ENCODE measurements at places on chromosomes 12 and 14.

- no peak for DNase-seq
Observed at GRCh38 chr14:101873076-101873825, 91.1 kb upstream of the DYNC1H1 start.

DNA sequence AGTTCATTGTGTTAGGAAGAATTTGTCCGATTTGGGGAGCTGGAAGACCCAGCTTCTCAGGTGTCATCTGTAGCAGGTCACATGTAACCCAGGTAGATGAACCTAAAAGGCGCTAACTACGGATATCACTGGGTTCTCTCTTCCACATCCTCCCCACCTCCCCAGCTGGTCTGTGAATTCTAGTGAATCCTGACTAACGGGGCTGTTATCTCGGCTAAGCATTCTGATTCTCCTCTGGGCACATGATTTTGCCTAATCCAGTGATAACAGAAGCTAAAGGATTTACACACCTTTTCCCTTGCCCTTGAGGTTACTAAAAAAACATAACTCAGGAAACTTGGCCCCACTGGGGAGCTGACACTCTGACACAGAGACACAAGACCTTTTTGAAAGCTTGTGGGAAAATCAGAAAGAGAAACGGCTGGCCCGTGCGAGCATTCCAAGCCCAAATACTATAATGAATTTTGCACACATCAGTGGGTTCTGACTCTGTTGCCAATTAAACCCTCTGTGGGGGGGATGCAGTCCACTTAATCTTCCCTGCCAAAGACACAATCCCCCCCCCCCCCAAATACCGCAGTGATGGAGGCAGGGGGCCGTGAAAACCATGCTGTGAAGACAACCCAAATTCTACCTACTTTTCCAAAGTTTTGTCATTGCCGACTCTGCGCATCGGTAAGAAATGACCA lies 81.0 kb upstream of the FZD10 start:
- DNase-seq, result no peak

GRCh38 chr14:56846970-56847930 lies 37.0 kb upstream of the OTX2 start:
- DNase-seq, result no peak

DNA sequence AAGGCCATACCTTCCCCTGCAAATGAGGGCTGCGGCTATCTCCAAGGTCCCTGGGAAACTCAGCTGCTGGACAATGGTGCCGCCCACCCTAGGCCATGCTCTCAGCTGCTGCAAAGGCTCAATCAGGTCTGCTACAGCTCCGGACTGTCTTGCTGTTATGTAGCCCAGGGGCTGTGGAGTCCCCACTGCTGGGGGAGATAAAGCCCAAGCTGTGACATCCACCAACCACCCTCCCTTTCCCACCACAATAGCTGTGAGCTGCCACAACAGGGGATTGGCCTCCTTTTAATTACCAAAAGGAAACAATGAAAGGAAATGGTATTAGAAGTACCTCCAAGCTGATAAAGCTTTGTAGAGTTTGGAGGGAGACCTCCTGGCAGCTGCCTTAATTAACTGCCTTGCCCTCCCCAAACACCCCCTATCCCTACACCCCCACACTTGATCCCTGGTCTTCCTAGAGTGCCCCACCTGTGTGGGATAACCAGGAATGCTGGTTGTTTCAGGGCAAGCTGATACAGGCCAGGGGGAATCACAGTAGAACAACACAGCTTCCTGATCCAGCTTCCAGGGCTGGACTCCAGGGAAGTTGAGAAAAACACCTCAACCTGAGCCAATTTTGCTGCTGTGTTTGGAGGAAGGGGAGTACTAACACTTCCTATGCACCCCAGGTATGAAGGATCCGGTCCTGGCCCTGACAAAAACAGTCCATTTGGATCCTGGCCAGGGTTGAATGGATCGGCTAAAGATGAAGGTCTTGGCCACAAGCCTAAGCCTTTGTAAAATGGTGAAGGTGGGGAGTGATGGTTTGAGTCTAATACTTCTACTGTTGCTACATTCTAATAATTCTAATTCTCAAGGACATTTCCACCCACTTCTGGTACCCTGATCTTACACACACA lies at the start of gene VWF:
VWF (minus strand) TSS at position 260 of the 899 bp plus-strand sequence. CDS start 1,474 bp downstream, outside the sequence.
- DNase-seq, result no peak

DNA sequence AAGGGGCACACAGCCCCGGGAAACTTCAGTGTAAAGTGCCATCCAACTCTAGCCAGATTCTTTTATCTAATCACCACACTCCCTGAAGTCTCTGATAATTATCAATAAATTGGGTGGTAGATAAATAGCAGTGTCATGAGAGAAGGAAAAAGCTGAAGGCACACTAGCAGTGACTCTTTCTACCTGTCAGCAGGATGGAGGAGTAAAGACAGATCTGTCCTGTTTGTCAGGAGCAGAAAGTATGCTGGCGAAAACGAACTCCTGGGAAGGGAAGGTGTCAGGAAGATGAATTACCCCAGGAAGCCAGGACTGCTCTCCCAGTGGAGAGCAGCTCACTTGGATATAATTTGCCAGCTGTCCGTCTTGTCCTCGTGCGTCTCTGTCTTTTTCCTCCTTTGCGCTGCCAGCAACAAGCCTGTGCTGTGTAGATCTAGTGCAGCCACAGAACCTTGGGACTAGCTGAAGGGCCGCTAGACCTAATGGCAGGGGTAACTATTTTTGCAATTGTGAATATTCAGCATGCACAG lies 981.9 kb downstream of the DIO2 start:
- DNase-seq, result no peak

DNA sequence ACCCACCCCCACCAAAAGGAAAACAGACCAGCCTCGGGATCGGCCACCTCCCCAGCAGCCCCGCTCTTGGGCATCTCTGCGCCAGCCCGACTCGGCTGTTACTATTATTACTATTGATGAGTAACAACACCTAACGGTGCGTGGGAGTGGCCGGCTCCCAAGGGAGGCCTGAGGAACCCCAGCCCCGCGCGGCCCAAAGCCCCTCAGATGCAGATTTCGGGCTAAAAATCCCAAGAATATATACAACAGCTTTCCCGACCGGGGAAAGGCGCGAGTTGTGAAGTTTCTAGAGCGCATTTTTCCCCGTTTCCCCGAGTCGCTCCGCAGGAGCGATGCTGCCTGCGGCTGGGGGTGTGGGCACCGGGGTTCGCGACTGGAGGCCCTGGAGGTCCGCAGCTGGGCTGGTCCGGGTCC lies 565 bp downstream of the NT5DC3 start:
- DNase-seq, result no peak

GRCh38 chr14:20757965-20758364 lies 10.2 kb upstream of the EDDM3B start:
- no peak for DNase-seq

GRCh38 chr14:93269341-93270068 lies 62.4 kb downstream of the UBR7 start:
- DNase-seq, result no peak

GRCh38 chr12:131850856-131851559 lies 22.8 kb downstream of the MMP17 start:
- peak; percentile 10 for DNase-seq

DNA sequence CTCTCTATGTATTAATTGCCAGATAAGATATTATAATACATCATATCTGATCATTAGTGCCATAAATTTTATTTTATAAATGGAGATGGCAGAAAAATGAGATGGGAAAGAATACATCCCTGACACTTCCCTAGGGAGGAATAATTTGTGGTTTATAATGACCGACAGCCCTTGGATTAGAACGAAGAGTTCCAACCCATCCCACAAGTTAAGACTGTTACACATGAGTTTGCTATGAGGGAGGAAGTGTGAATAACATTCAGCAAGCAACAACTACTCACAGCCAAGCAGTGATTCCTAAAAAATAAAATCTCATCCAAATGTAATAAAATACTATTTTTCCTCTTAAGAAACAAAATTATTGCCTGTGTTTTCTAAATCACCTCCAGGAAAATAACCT lies 299.0 kb downstream of the CCDC91 start:
- no peak for DNase-seq

GRCh38 chr12:124391340-124392261 lies 96.7 kb downstream of the RFLNA start:
- DNase-seq, result peak; percentile 11

- DNase-seq, result no peak
Observed at GRCh38 chr14:100898465-100898864, 5.1 kb downstream of the RTL1 start.

DNA sequence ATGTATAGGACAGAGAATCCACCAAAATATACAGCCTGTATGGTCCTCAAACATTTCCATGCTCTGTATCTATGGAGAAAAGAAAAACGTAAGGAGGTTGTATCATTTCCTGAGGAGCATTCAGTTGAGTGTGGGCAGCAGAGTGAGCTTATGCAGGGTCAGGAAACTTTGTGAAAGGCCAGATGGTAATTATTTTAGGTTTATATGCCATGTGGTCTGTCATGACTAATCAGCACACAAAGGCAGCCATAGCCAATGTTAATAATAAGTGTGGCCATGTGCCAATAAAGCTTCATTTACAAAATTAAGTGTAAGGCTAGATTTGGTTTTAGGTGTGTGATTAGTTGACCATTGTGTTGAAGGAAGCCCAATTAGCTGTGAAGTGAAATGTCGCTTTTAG lies 33.2 kb upstream of the A2M start:
- DNase-seq, result no peak

GRCh38 chr12:92602930-92603623 lies 99.7 kb upstream of the PLEKHG7 start:
- no peak for DNase-seq

- no peak for DNase-seq
Observed at GRCh38 chr14:27587103-27587502, 989.3 kb upstream of the NOVA1 start.

- peak; percentile 62 for DNase-seq
Observed at GRCh38 chr14:74257078-74257940, 18.1 kb downstream of the VSX2 start.

GRCh38 chr14:62501021-62501750 lies 544.1 kb downstream of the KCNH5 start:
- DNase-seq, result no peak

DNA sequence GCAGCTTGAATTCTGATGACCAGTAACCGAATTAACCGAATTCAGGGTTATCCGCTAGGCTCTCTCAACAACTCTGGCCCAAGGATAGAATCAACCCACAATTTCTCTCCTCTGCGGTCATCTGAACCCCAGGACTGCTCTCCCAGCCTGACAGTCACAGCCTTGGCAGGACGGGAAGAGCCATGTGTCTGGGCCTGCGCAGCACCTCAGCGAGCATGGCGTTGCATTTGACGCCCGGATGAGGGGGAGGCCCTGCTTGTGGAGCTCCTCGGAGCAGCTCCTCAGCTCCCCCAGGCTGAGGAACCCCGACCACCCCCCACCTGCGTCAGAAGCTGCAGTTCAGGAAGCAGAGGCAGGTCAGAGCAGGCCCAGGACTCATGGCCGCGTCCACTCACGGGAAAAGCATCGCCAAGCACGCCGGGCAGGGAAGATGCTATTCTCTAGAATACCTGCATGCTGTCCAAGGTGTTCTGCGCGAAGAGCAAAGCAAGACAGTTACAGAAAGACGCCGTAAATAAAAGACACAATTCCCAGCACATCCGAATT lies 131.1 kb downstream of the PIWIL1 start:
- no peak for DNase-seq

GRCh38 chr12:112480931-112481330 lies 62.2 kb downstream of the PTPN11 start:
- no peak for DNase-seq

DNA sequence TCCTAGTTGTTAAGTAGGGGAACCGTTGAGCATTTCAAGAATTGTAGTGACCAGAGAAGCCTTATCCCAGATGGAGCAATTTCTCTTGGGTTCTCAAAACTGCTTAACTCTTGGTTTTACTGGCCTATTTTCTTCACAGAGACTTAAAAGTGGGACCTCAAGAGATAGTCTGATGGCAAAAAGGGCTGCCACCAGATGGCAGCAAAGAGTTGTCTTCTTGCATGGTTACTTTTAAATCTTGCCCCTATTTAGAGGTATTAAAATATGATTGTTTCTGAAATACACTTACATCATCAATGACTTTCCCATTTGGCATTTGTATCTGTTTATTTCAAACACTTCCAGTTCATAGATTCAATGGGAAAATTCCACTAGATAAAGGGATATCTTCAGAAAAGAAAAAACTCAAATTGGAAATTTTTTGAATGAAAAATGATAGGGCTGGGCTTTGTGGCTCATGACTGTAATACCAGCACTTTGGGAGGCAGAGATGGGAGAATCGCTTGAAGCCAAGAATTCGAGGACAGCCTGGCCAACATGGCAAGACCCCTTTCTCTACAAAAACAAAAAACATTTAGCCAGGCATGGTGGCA lies 69.9 kb upstream of the CNTN1 start:
- peak; percentile 22 for DNase-seq

GRCh38 chr12:132319991-132320570 lies 9.3 kb downstream of the GALNT9 start:
- DNase-seq, result no peak

DNA sequence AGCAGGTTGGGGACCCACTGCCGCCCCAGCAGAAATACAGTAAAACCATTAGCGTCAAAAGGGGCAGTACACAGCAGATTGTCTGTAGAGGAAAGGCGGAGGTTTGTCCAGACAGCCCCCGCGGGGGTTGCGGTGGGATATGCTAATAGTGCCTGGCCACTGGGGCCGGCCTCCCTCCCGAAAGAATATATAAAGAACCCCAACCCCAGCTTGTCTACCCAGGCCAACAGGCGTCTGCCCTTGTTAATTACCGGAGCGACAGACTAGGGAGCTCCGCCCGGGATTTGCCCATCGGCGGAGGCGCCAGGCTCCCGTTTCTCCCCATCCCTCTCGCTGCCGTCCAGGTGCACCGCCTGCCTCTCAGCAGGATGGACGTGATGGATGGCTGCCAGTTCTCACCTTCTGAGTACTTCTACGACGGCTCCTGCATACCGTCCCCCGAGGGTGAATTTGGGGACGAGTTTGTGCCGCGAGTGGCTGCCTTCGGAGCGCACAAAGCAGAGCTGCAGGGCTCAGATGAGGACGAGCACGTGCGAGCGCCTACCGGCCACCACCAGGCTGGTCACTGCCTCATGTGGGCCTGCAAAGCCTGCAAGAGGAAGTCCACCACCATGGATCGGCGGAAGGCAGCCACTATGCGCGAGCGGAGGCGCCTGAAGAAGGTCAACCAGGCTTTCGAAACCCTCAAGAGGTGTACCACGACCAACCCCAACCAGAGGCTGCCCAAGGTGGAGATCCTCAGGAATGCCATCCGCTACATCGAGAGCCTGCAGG lies at the start of gene MYF5:
MYF5 (plus strand) TSS at position 217 of the 774 bp plus-strand sequence; CDS start at position 369, 152 bp downstream.
- no peak for DNase-seq

DNA sequence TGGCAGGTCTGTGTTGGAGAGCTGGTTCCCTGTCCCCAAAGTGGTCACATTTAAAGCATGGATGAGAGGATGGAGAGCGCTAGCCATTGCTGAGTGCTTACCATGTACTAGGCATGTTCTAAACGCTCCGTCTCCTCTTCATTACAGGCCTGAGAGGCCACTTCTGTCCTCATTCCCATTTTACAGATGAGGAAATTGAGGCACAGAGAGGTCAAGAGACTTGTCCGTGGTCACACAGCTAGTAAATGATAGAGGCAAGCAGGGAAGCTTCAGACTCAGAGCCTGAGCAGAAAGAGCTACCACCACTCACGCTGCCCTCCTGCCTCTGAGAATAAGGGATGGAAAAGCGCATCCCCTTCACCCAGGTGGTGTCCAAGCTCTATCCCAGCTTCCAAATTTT lies 64.3 kb downstream of the SLC25A47 start:
- no peak for DNase-seq

Data from NCI-H1092 treated with DMSO at 0.1 percent for 48 hours (cell line).